ENCODE measurements at places on chromosomes 5 and 9. TPM values are rescaled to one million over a fixed set of nuclear protein-coding genes. Genes with fewer than 3 reads are reported as not detected.

The GNE gene
- 18.3 TPM for total RNA-seq

The HEMGN gene
- 0.93 TPM for total RNA-seq

DNA sequence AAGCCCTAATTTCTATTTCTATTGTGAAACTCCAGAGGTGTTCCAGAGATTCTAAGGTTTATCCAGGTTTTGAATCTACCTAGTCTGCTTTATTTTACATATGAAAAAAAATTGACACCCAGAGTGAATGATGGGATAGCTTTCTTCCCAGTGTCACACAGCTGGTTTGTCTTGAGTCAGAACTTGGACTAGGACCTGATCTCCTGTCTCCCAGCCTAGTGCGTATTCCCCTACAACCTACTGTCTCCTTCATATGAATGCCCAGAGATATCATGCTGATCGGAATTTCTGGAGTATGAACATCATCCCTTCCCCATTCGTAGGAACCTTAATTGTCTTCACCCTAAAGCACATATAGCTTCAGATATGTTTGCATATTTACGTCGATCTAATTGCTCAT, 524.2 kb downstream of the SPATA31D1 start:
- DNase-seq, result no peak

GRCh38 chr9:127566351-127567001, 45.6 kb upstream of the STXBP1 start:
- no peak for DNase-seq

- DNase-seq, result no peak
Measured at GRCh38 chr5:98917433-98917832, 11.4 kb downstream of the CHD1 start.

- no peak for DNase-seq
Measured at GRCh38 chr9:9790216-9790872, 822.5 kb downstream of the PTPRD start.

- no peak for DNase-seq
Measured at GRCh38 chr5:170573114-170573513, 69.3 kb downstream of the KCNIP1 start.

DNA sequence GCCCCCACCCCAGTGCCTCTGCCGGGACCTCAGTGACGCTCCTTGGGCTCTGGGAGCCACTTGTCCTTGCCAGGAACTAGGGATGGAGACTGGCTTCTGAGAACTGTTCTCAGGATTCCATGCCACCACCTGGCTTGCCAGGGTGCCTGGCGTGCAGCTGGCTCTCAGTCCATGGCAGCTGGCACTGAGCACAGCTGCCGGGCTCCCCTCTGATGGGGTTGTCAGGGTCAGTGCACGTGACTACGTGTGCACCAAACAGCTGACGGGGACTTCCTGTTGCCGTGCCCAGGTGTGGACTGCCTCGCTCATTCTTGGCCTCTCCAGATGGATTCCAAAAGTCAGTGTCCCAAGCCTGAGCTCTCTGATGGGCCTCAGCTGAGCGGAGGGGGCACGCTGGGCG, 9.4 kb downstream of the KCNT1 start:
- DNase-seq, result no peak

DNA sequence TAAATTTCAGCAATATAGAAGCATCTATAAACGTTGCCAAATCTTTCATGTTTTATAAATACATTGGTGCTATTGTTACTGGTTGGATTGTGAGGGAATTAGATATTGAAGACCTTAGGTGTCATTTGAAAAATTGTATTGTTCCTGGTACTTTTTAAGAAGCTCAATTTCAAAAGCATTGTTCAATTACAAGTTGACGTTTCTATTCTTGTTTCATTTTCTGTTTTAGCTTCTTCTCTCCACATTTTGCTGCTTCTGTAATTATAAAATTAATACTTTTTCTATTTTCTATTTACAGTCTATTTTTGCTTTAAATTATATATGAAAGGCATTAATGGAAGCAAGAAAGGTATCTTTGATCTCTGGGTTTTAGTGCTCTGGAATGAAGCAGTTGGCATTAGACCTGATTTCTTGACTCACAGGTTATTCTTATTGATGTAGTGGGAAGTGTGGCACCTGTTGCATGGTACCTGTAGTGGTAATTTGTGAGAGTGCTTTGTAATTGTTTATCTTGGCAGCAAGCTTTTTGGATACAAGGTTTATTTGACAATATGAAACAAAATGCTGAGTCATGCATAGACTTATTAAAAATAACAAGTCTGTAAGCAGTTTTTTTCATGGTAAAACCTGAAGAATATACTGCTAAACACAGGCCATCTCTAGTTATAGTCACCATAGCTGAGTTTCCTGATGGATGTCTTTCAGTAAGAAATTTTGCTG, 13.2 kb downstream of the MACIR start:
- DNase-seq, result no peak

DNA sequence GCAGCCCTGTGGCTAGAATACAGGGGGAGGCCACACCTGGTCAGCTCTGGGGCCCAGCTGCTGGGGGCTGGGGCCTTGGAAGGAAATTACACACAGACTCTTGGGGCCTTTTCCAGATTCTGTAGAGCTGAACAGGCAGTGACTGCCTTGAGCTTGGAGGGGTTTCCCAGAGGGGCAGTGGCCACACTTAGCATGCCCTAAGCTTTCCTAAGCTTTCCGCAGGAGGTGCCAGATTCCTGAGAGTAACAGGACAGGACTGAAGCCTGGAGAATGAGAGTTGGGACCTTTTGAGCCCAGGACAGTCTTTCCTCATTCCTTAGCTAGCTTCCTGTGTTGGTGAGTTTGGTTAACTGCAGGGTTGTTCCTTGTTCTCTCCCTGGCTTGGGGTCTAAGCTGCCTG, 1.4 kb downstream of the TBC1D13 start:
- no peak for DNase-seq

- DNase-seq, result no peak
Measured at GRCh38 chr5:173029499-173029921, 26.6 kb upstream of the CREBRF start.

- no peak for DNase-seq
Measured at GRCh38 chr9:85339338-85339737, 402.4 kb downstream of the AGTPBP1 start.

DNA sequence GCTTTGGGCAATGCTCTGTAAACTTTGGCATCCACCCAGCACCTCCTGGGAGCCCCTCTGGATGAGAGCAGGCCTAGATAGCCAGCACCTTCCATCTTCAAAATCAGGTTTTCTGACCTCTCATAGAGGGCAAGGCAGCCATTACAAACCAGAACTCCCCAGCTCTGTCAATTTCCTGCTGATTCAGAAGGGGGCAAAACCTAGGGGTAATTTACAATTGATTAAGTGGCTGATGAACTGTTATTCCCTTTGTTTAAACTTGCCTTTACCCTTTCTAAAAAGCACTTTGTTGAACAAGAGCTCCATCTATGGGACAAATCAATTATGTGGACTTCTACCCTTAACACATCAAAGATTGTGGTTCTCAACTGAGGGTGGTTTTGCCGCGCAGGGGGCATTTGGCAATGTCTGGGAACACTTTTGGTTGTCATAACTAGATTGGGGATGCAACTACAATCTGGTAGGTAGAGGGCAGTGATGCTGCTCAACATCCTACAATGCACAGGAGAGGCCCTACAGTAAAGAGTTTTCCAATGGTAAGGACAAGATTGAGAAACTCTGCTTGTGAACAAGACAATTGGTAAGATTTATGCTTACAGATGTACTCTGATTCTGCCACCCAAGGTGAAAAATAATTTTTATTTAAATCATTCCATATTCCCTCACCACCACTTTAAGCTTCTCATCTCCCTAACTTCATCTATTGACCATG, 184.1 kb downstream of the MARCHF11 start:
- DNase-seq, result no peak

DNA sequence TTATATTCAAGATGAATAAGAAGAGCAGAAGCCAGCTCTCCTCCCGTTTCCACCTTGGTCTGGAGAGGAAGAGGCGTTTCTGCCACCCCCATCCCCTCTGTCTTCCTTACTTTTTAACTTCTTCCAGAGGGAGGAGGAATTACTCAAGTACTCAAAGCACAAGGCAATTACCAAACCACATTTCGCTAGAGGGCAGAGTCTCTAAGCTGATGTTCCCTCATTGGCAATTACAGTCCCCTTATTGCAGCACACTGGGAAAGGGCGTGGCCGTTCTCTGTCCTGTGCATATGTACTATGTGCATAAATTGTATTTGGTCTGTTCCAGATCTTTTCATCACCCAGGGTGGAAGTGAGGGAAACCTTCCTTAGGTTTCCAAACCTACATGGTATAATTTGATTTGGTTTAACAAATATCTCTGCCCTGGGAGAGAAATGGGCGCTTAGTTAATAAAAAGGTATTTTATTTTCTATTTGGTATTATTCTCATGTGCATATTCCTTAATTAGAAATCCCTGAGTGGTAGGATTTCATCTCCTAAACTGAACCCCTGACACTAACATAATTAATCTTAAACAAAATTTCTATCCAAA, 29.8 kb upstream of the ALDOB start:
- no peak for DNase-seq

GRCh38 chr5:139268364-139269202, 25.0 kb upstream of the MATR3 start:
- no peak for DNase-seq

DNA sequence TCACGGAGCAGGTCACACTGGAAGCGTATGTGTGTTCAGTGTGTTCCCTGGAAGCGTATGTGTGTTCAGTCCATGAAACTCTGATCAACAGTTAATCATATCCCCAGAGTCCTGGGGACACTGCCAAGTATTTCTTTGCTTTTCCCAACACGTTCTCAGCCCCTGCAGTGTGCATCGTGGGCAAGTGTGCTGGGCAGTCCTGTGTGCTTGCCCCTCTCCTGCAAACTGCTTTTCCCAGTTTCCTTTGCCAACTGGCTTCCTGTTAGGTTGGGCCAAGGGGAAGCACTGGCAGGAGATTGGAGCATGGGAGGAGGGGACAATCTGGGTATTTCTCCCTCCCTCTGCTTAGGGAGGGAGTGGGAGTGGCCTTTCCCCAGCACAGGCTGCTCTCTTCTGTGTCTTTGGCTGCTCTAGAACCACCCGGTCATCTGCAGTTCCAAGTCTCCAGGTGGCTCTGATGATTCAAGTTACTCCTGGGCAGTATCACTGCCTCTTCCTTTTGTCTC, 36.8 kb upstream of the NEK6 start:
- peak; percentile 61 for DNase-seq

GRCh38 chr5:42461033-42461432, 37.8 kb downstream of the GHR start:
- DNase-seq, result no peak

DNA sequence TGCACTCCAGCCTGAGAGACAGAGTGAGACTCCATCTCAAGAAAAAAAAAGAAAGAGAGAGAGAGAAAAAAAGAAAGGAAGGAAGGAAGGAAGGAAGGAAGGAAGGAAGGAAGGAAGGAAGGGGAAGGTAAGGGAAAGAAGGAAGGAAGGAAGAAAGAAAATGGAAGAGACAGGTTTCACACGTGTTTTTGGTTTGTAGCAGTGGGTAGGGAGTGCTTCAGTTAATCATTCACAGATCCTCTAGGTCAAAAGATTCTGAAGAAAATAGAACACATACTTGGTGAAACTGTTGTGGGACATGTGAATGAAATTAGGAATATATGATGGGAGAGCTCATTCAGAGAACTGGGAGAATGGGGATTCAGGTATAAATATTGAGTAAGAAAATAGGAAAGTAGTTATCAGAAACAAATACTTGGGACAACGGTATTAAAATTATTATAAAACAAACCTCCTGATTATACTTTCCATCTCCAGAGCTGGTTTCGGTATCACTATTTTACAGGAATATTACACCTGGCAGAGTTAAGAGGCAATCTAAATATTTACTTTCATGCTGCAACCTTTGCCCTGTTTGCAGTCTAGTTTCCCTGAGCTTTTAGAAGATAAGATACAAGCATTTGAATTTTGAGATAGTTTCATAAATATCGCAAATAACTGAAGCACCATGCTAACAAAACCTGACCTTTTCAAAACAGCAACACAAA, 37.2 kb downstream of the MARVELD2 start:
- DNase-seq, result no peak

DNA sequence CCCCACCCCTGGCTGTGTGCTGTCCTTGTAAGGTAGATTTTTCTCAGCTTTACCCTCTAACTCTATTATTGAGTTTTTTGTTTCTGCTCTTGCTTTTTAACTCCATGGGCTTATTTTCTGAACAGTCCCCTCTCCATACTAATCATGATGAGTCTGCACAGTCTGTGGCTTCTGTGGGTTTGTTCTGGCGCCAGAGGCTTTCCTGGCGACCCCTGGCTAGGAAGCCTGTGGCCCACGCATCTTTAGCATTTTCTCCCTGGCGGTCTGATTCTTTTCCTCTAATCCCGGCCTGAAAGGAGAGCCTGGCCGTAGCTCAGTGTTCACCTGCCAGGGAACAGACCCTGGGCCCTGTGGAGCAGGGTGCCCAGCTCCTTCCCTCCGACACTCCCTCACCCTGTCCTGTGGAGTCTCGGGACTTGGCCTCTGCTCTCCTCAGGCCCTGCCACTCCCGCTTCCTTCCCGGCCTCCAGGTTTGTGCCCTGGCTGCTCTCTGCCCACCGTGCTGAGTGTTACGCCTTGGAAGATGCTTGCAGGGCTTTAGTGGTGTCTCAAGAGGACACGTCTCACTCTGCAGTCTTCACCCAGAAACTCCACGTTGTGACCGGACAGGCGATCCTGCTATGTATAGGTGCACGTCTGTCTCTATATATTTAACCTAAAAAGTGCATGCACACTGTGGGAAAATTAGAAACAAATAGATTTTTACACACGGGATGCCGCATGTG, 31.7 kb upstream of the LRRC14B start:
- DNase-seq, result no peak

- no peak for DNase-seq
Measured at GRCh38 chr5:18744441-18744840, 1110.2 kb downstream of the TAF11L14 start.

GRCh38 chr5:150766251-150766650, 7.4 kb upstream of the DCTN4 start:
- DNase-seq, result no peak

DNA sequence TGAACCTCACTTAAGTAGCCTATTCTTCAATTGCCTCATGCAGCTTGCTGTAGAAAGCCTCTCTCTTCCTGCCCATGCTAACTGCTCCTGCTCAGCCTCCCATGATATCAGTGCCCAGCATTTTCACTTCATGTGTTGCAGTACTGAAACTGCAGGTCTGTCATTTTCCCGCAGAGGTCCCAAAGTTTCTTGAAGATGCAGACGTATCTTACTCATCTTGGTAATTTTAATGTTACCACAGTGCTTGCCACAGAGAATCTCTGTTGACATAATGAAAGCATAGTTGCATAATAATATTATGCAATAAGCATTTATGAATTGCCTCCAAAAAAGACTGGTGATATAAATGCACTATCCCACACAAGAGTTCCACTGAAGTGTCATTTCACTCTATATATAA, 561.1 kb upstream of the DAP start:
- DNase-seq, result no peak

GRCh38 chr9:81293651-81294050, 395.7 kb downstream of the TLE1 start:
- no peak for DNase-seq

GRCh38 chr5:148733601-148734438, 79.5 kb upstream of the HTR4 start:
- peak; percentile 81 for DNase-seq

GRCh38 chr5:168608821-168609220, 29.7 kb upstream of the PANK3 start:
- DNase-seq, result no peak
